ENCODE measurements at places on chromosomes 4 and X.
A peak's percentile ranks its signal among the peaks of the same experiment; 100 is the strongest.

GRCh38 chr4:148152868-148153625 lies 289.2 kb downstream of the NR3C2 start:
- DNase-seq: peak; percentile 6

GRCh38 chr4:122005064-122005755 lies 53.4 kb upstream of the TRPC3 start:
- peak; percentile 75 for DNase-seq

DNA sequence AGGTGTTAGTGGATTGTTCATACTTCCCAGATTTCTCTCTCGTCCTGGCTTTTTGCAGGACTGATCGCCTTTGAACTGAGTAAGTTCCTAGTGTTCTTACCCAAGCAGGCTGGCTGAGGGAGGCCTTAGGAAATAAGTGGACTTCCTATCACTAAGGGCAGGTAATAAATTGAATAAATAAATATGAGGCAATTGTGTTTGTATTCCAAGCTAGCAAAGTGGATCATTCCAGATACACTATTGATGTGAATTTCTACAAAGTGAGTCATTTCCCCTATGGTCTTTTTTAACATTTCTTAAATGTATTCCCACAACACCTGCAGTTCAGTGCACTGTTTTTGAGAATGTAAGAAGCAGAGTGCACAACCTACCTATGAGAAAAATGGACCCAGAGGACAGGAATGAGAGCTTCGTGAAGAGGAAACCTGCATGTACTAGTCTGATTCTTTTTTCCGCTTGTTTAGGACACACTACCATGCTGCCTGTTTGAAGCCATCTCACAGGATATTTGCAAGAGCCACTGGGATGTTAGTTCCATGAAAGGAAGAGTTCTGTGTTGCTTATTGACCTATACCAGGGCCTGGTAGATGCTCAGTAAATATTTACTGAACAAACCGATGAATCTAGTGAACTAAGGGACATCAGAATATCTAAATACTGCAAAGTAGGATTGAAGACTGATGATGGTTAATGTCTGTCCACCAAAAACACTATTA lies 29.0 kb upstream of the SMAD1 start:
- no peak for DNase-seq

DNA sequence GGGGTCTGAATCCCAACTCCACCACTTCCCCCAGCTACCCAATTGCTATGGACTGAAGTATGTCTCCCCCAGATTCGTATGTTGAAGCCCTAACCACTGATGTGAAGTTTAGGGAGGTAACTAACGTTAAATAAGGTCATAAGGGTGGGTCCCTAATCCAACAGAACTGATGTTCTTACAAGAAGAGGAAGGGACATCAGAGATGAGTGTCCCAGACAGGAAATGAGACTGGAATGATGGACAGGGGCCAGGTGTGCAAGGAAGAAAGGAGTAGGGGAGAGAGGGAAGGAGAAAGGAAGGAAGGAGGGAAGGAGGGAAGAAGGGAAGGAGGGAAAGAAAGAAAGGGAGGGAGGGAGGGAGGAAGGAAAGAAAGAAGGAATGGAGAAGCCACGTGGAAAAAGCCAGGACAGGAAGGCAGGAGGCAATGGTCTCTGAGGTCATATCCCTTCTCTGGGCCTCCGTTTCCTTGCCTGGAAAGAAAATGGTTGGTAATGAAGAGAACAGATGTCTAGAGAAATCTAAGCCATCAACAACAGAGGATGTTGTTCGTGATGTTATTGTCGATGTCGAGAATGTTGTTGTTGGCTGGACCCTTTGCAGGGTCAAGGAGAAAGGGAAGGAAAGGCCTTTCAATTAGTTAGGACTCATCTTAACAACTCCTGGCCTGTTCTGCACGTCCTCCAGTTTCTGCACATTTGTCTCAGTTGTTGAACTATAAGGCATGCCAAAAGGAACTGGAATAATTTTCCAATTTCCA lies 59.0 kb upstream of the FGFBP2 start:
- no peak for DNase-seq

GRCh38 chr4:143307531-143307930 lies 29.1 kb upstream of the GAB1 start:
- no peak for DNase-seq

DNA sequence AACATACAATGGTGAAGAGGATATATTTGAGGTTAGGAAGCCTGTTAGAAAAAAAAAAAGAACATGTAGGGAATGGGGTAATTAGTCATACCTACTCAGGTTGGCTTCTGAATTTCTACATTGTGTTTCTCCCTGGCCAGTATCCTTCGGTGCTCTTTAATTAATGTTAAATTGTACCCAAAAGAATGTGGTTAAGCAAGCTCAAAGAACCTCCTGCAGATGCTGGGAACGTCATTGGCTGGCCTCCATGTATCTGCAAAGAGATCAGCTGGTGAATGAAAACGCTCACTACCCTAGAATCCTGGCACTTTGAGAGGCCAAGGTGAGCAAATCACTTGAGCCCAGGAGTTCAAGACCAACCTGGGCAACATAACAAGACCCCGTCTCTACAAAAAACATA lies 942.3 kb upstream of the PRKX start:
- DNase-seq: no peak

DNA sequence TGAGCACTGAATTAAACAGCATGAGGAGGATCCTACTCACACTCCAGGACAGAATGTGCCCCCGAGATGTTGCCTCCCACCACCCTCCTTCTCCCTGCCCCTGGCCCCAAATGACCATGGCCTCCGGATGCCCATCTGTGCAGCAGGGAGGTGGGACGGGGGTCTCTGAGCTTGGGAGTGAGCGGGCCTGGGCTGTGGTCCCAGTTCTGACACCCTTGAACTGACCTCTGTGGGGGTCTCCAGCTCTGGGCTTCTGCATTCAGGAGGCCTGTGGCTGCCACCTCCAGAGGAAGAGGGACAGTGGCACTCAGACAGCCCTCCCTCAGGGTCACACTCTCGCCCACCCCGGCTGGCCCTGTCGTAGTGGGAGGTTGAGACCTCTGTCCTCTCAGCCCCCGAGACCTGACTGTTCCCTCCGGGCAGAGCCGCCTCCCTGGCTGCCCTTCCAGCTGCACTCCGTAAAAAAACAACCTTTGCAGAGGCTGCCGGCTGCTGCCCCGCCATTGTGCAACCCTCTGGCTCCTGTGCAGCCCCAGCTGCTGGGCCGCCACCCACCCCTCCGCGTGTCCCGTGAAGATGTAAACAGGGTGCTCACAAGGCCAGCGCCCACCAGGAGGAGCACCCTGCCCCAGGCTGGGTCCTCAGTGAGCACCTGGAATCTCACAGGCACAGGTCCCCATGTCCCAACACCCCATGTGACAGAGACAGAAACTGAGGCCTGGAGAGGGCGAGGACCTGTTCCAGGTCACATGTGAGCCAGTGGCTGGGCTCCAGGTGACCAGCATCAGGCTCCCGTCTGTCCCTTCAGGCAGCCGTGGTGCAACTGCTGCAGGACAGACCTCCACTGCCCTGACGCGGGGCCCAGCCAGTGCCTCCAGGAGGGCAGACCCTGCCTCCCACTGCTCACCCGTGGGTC lies 39.6 kb downstream of the HTRA3 start:
- no peak for DNase-seq

DNA sequence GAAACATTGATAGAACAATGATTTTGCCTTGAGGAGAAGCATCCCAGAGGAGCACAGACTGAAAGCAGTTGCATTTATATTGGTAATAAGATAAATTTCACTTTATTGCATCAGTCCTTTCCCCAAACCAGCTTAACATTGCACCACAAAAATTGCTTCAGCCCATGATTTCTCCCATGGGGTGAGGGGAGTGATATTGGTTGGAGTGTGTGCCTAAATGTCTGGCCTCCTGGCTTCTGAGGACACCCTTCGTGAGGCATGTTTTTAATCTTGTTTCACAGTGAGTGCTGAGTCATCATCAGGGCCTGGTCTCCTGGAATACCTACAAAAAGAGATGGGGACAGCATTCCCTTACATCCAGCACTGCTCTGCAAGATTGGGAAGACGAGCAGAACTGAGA lies 487.9 kb downstream of the C4orf33 start:
- DNase-seq: no peak

GRCh38 chr4:37891260-37892159 lies 626 bp downstream of the TBC1D1 start:
- DNase-seq: peak; percentile 18

GRCh38 chr4:121233982-121234381 lies 69.9 kb upstream of the TNIP3 start:
- DNase-seq: no peak

DNA sequence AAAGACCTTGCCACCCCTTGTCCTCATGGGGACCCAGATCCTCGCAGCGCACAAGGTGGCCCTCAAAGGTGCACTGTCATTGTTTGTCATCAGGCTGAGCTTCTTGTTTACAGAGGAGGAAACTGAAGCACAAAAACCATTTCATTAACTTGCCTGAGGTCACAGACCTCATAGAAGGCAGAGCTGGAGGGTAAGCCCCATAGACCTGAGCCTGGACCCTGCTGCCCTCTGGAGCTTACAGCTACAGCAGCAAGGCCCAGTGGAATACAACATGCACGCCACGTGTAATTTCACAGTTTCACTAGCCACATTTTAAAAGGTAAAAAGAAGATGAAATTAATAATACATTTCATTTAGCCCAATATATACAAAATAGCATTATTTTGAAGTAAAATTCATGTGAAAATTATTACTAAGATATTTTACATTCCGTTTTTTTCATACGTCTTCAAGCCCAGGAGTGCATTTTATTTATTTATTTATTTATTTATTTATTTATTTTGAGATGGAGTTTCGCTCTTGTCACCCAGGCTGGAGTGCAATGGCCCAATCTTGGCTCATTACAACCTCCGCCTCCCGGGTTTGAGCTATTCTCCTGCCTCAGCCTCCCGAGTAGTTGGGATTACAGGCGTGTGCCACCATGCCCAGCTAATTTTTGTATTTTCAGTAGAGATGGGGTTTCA lies 8.8 kb downstream of the JAKMIP1 start:
- no peak for DNase-seq

DNA sequence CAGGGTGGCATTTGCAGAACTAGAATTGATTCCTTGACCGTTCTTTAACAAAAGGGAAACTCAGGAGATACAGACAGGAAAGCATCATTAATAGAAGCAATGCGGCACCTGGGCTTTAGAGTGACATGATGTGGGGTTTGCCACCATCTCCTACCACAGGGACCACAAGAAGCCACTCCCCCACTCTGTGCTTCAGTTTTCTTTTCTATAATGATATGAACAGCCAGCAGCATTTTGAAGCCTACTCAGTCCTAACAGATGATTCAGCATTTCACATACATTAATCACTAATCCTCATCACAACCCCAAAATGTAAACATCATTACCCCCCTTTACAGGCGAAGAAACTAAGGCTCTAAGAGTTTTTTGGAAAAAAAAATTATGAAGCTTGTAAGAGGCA lies 22.9 kb downstream of the CCDC149 start:
- peak; percentile 48 for DNase-seq

DNA sequence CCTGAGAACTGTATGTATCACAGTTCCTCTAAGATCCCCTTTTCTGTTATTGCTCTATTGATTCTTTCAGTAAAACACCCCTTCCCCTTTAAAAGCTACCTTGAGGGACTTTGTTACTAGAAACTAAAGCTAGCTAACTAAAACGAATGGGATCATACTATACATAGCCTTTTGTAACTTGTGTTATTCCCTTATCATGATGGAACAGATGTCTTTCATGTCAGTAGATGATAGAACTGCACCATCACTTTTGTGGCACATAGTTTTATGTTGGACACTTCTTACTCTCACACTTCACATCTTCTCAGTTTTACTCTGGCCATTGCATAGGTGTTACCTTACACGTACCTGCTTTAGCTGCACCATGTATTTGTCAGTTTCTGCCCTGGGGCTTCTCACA lies 46.6 kb upstream of the PGRMC2 start:
- no peak for DNase-seq

- DNase-seq: no peak
These were observed 9.2 kb downstream of the MAP9 start for GRCh38 chr4:155367608-155368007.

DNA sequence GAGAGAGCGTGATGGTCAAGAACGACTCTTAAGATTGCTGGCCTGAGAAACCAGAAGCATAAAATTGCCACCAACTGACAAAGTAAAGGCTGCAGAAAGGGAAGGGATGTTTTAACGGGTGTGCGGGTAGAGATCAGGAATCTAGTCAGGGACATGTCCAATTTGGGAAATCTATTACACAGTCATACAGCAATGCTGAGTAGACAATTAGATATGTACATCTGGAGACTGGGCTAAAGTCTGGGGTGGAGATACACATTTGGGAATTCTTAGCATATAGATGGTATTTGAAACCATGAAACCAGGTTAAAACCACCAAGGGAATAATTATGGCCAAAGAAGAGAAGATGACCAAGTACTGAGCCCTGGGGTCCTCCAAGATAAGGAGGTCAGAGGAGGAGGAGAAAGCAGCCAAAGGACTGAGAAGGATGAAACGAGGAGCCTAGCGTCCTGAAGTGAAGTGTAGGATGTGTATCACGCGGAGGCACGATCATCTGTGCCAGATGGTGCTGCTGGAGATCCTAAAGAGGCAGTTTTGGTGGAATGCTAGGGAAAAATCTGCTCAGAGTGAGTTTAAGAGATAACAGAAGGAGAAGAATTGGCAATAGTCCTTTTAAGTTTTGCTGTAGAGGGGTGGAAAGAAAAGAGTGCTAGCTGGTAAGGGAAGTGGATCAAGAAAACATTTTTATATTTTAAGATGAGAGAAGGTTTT lies 36.5 kb downstream of the SEC24D start:
- no peak for DNase-seq

DNA sequence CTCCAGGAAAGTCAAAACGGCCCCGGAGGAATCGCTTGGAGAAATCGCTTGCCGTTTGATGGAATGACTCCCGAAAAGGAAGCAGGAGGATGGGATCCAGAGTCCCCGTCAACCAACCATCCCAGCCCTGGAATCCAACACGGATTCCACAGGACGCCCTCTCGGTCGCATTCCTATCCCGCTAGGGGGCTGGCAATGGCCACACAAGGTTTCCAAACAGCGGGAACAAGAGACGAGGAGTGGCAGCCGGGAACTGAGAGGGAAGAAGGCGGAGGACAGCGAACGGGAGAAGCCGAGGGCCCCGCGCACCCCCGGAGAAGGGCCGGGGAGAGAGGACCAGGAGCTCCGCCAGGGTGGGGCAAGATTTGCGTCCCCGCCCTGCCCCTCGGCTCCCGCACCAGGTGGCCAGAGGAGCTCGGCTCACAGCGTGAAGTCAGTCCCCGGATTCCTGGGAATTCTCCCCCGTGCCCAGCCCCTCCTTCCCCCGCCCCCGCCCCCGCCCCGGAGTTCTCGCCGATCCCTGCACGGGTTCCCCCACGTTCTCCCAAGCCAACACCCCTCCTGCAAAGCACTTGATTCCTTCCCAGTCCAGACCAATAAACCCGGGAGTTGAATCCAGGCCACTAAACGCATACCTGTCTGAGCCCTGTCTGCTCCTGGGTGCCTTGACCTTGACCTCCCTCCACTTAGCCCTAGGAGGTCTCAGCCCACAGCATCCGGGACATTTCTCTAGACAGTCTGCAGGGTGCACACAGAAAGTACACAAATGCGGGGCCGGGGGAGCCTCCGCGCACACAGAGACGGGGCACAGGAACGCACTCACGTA lies 1.4 kb downstream of the PDZD4 start:
- DNase-seq: peak; percentile 64

- no peak for DNase-seq
These were observed 1454.8 kb downstream of the FSTL5 start for GRCh38 chr4:160709026-160709425.
